ENCODE measurements at places on chromosomes 13 and 19.

DNA sequence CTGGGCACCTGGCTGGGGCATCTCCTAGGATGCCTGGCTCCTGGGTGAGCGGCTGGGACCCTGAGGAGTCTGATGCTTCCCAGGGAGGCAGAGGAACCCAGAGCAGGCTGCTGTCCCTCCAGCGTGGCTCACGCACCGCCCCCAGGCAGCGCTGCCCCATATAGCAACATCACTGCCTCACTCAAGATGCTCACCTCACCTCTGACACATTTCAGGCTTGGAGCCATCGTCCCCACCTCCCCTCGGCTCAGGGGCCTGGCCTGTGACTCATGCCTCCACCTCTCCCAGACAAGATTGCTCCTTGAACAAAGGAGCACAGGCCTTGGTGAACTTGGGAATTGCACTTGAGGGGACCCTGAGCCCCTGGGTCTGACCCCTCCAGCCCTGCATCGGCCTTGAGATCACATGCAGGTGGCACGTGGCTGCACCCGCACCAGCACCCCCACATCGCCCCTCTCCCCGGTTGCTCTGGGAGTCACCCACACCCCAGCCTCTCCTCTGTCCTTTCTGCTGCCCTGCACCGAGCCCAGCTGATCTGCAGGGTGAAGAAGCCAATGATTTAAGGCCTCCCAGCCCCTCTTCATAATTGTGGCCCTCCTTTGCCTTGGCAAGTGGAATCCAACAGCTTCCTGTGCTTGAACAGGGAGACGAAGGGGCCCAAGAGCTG, 11.2 kb downstream of the CEBPA start:
- no peak for DNase-seq

DNA sequence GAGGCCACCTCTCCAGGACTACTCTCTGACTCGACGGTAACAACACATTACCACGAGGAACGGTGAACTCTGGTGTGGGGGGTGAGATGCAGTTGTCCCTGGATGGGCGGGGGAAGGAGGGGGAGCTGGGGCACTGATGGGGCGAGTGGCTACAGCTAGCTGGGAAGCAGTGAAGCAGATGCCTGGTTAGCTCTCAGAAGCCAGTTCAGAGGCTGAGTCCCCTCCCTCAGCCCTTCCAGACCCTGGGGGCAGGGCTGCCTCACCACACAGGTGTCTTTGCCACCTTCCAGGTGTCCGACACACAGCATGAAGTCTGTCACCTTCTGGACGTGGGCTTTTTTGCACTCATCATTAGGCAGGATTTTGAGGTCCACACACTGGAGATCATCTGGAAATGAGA, 4.0 kb downstream of the KLK1 start:
- DNase-seq = no peak

DNA sequence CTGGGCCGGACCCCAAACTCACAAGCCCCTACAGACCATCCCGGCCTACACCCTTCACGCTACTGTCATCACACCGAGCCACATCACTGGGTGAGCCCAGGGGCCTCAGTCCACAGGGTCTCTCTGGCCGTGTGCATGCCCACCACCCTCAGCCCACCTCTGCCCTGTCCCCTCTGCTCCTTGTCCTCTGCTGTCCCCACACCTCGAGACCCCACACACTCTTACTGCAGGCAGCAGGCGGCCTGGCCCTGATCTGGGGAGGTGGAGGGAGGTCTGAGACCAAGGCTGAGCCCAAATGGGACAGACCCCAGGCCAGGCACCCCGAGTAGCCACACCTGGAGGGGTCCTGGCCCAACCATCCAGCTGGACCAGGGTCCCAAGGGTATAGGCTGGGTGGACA, 35.2 kb downstream of the PEPD start:
- no peak for DNase-seq

GRCh38 chr13:76803831-76804230, 82.4 kb downstream of the KCTD12 start:
- no peak for DNase-seq

All from NCI-H1092 (cell line).